ENCODE measurements at places on chromosomes 6 and 20.

GRCh38 chr20:54347166-54347833, 128.1 kb upstream of the DOK5 start:
- no peak for DNase-seq

GRCh38 chr6:147057188-147057587, 147.0 kb upstream of the STXBP5 start:
- no peak for DNase-seq

GRCh38 chr20:64095927-64096326, 11.4 kb downstream of the NPBWR2 start:
- no peak for DNase-seq

DNA sequence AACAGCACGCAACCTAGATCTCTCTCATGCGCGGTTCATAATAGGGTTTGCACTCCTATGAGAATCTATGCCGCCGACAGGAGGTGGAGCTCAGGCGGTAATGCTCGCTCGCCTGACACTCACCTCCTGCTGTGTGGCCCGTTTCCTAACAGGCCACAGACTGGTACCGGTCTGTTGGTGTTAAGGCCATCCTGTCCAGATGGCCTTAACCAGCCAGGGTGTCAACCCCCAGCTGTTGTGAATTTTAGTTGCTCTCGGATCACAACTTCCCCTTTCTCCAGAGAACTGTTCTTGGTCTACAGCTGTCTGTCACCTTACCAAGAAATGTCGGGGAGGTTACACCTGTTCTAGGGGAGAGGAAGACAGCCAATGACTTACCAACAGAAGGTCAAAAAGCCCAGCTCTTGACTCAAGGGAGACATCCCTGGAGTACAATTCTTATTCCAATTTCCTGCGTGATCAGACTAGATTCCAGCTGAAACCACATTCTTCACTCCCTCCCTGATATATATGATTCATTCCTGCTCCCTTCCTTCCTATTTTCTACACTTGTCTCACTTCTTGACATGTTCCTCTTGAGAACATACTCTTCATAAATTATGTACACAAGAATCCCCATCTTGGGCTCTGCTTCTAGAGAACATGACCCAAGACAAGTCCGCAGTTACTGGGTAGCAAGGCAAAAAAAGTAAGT, 23.1 kb upstream of the DNAAF9 start:
- DNase-seq, result no peak

DNA sequence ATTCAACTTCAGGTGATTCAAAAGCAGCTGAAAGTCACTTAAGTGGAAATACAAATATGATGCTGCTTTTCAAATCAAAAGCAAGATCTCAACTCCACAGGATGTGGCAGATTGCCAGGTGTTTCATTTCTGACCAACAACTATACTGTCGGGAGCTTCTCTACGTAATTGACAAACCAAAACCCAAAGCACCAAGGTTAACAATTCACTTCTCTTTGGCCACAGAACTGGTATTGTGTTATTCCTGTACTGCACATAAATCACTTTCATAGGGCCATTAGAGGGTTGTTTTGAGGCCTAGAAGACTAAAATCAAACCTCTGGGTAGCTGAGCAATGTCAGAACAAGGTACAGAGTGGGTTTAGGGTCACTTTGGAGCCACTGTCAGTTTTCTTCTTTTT, 169.7 kb downstream of the HAO1 start:
- peak; percentile 49 for DNase-seq

DNA sequence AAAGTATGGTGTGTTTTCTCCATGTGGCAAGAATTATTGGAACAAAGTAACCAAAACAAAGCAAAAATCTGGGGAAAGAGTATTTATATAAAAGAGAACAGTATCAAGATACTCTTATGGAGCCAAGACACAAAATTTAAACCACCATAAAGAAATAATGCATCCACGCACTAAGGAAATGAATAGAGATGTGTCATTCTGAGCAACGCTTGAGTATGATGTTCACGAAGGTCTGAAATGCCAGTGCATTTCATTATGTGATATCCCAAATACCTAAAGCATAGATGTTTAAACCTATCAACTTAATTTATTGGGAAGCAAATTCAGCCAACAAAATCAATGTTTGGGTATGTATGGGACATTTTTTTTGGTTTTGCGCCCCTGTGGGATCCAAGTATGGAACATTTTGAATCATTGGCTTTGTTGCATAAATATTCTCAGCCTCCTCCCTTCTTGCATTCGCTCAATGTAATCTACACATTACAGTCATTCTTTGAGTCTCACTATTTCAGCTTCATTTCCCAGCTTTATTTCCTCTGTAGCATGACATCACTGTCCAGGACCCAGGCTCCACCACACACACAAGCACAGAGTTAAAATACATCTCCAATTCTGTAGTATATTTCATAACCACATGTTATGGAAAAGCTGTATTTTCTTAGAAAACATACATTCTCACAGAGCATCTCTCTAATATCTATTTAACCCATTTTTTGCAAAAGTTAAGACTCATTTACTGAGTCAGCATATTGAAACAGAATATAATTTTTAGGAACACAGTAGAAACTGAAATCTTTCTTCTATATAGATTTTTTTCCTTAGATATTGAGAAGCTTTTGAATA, 11.6 kb upstream of the MOXD1 start:
- DNase-seq, result no peak

DNA sequence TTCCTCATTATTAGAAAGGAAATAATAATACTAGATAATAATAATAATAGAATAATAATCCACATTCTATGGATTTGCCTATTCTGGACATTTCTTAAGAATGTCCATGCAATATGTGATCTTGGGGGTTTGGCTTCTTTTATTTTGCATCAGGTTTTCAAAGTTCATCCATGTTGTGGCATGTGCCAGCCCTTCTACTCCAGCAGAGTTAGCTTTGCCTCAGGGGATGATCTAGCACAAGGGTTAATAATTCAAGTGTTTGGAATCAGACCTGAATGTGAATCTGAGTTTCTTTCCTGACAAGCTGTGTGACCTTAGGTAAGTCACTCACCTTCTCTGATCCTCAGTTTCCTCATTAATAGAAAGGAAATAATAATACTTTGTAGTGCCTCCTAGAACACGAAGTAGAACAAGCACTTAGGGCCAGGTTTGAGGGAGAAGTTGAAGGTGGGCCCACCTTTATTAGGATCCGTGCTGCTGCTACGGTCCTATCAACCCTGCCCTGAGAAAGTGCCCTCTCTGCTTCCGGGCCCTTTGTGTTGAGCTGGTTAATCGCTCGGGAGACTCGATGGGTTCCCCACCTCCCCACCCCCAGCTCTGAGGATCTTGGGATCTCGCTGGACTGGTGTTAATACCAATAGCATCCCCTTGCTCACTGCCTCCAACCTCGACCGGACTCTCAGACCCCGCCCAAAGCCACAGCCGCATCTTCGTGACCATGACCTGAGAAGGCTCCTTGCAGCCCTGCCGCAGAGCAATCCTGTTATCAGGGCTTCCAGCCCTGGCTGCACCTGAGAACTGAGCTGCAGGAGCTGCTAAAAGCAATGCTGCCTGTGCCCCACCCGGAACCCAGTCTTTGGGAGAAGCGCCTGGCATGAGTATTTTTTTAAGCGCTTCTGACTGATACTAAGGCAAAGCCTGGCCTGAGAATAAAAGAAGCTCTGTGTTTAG, 26.9 kb downstream of the RBM38 start:
- DNase-seq, result no peak

DNA sequence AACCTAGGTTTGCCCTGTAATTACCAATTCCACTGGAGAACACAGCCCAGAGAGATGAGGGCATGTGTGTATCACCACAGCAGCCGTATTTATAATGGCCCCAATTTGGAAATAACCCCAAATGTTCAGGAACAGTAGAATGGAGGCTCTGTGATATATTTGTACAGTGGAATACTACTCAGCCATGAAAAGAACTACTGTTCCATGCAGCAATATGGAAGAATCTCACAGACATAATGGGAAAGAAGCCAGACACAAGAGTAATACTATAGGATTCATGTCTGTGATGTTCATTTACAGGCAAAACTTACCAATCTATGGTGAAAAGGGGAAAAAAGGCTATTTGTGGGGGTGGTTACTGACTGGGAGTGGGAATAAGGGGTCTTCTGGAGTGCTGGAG, 83.7 kb upstream of the TRAF3IP2 start:
- no peak for DNase-seq

- DNase-seq, result no peak
Observed at GRCh38 chr6:134309983-134310605, 7.8 kb downstream of the SGK1 start.

DNA sequence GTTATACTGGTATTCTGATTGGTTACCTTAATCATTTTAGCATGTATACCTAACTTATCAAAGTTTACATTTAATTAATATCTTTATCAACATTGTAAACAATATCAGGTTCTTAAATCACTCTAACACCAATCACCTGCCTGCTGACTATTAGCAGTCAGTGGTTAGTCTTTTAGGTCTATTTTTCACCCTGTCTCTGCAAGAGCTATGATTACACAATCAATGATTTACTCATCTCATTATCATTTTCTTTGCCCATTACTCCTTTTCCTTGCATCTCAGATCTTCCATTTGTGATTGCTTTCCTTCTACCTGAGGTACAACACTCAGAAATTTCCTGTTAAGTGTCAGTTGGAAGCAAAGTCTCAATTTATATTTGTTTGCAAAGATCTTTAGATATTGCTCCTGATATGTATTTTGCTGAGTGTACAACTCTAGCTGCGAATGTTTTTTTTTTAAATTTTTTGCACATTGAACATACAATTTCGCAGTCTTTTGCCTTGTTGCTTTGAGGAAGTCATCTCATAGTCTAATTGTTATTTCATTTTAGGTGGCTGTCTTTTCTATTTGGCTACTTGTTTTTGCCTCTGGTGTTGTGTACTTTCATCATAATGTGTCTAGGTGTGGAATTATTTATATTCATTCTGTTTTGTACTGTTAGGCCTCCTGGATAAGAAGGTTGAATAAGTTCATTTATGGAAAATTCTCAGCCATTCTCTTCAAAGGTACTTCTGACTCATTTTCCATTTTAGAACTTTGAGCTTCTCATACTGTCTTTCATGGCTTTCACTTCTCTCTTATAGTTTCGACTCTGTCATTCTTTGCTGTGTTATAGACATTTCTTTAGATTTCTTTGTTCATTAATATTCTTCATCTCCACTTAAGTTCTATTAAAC, 104.9 kb upstream of the CEP162 start:
- DNase-seq, result no peak

DNA sequence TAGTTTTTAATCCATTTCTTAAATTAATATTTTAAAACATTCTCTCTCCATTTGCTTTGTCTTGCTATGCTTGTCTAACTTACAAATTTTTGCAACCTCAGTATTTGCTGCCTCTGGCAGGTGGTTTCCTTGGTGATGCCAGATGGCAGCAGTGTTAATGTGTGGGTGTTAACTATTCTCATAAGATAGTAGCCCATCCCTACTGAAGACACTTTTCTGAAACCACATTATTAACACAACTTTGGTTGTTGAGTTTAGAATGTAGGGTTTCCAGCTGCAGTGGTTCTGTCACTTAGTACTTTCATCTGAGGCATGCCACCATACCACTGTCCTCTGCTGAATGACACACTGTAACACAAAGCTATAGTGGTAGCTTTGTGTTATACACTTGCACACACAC, 75.1 kb downstream of the MYO6 start:
- DNase-seq, result no peak

DNA sequence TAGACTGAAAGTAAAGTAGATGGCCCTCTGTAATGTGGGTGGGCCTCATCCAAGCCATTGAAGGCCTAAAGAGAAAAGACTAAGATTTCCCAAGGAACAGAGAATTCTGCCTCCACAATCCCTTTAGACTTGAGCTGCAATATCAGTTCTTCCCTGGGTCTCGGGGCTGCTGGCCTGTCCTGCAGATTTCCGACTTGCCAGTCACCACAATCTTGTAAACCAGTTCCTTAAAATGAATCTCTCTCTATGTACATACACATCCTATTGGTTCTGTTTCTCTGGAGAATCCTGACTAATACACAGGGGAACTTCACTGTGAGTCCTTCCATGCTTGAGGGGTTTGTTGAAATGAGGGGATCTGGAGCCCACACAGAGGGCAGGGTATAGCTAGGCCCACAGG, 12.9 kb downstream of the CCDC170 start:
- no peak for DNase-seq

DNA sequence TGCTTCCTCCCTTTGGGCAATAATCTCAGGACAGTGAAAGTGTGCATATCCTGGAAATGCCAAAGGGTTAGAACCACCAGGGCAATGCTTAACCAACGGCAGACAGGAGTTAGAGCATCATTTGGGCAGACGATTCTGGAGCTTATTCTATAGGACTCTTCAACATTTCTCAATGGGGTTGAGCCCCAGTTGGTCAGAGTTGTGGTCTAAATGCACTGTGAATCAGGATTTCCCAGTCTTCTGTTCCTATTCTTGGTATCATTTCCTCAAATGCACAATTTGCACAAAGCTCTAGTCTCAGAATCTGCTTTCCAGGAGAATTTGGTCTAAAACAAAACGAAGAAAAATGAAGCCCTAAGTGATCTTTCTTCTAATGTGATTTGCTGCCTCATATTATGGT, 389.6 kb upstream of the JAG1 start:
- no peak for DNase-seq

DNA sequence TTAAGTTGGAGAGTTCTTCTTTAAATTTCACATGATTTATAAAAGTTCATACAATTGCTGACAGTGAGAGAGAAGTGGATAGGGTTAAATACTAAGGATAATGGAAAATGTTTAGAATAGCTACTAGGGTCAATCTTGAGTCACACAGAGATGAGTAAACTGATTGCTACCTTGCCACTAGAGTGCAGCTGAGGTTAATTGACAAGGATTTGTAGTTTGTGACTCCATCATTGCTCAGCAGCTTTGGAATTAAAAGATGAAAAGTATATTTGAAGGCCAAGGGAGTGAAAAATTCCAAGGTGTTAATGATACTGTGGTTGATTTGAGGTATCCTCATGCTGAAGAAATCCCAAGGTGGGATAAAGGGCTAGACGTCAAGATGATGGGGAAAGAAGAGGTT, 524.0 kb downstream of the UTRN start:
- DNase-seq, result no peak

- no peak for DNase-seq
Observed at GRCh38 chr6:86331265-86331840, 606.0 kb upstream of the HTR1E start.

- DNase-seq, result no peak
Observed at GRCh38 chr6:34021554-34022190, 124.2 kb downstream of the GRM4 start.

DNA sequence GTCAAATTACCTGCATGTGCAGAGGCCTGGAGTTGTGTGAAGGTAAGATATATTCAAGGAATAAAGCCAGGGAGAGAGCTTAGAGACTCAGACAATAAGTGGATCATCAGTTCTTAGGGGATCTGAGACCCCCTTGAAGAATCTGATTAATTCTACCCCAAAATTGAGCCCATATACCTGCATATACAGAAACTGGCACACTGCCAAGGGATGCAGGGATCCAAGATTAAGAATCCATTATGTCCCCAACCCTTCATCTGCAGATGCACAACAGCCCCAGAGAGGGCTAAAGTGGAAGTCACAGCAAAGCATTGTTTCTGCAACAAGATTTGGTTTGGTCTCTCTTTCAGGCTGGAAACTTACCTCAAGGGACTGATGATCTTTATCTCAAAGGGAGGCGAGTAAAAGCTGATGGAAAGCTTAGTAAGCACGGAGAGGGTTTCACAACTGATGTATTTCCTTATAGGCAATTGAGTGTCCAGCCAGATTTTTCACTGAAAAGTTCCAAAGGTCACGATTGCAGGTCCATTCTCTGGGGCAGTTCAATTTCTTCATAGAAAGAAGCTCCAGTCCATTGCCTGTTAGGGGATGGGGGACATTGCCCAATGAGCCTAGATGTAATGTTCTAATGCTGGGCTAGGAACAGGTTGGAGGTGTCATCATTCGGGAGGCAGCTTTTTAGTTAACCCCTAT, 20.9 kb upstream of the STK35 start:
- no peak for DNase-seq

All from stimulated activated effector memory CD8-positive, alpha-beta T cell treated with anti-CD3 and anti-CD28 coated beads, Interleukin-12 subunit alpha, Interleukin-12 subunit beta, amount 100 ng/mL, for 72 hours (primary cell).